DMS 273 treated with DMSO at 0.1 percent for 48 hours (cell line): ENCODE measurements at places on chromosomes 12 and 14.

- DNase-seq: no peak
These were observed 209.3 kb downstream of the SLC41A2 start for GRCh38 chr12:104748790-104749189.

- DNase-seq: no peak
These were observed 923.1 kb upstream of the MDGA2 start for GRCh38 chr14:48598458-48598857.

- DNase-seq: no peak
These were observed 80.0 kb downstream of the LGMN start for GRCh38 chr14:92668276-92668973.

GRCh38 chr12:46839232-46839631, 13.4 kb upstream of the SLC38A4 start:
- no peak for DNase-seq

DNA sequence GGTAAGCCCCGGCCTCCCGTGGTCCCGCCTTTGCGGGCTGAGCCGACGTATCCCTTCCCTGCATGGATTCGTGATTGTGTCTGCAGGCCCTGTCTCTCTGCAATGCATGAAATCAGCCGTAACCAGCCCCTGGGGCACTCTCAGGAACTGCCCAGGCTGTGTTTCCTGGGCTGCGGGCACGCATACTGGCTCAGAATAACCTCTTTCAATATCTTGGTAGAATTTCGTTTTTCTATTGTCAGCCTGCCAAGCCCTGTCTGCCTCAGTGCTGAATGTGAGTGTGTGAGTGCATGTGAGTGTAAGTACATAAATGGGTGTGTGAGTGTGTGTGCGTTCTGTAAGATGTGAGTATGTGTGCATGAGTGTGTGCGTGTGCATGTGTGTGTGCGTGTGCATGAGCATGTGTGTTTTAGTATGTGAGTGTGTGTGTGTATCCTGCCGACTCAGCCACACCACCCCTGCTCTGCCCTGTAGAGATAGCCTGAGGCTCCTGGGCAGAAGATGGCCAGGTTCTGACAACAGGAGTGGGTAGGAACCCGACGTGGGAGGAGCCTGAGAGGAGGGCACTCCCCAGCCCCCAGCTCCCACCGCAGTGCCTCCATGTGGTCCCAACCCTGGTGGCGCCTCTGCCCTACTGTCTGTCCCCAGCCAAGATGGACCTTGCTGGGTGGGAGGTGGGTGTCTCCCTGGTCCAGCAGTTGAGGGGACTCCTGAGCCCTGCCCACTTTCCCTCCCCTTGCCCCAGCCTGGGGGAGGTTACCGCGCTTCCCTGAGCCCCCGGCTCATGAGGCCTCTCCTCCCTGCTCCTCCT, 268.8 kb downstream of the ADGRD1 start:
- DNase-seq: no peak

DNA sequence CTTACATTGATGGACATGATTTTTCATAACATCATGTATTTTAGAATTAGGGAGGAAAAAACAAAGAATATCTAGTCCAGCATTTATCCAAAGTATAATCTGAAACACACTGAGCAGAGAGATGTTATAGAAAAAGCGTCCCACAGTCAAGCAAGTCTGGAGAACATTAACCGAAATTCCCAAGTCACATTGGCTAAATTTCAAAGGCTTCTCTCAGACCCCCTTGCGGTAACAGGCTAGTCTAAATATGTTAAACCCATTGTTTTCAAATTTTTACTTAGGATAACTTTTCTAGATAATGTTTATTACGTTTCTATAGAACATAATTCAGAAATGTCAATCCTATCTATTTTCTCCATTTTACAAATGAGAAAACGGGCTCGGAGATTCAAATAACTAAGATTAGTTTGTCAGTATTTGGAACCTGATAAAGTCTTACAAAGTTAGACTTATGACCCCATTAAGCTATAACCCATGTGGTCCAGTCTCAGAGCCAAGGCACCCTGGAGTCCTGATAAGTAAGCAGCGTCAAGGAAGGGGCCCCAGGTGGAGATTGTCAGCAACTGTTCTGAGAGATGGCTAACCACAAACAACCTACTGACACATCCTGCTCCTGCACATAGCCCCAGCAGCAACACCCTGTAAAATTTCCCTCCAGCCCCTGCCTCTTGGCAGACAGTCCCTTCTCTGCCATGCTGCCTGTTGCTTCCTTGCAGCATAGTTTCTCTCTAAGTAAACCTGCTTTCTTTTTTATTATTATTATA, 220.6 kb upstream of the TMEM260 start:
- no peak for DNase-seq

- DNase-seq: no peak
These were observed 152.2 kb upstream of the PARP11 start for GRCh38 chr12:4025181-4026019.

DNA sequence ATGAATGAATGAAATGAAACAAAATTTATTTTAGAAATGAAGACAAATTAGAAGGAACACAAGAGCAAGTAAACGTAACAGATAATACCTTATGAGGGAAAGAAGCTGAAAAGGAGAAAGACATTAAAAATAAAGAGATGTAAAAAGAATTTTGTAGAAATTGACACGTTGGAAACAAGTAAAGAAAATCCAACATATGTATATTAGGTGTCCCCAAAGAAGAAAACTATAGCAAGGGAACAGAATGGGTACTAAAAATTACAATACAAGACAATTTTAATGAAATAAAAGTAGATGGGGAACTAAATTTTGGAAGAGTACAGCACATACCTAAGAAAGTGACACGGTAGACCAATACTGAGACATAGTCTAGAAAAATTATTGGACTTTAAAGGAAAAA, 16.7 kb downstream of the DNM1L start:
- DNase-seq: no peak

GRCh38 chr12:120625557-120626419, 14.6 kb upstream of the CABP1 start:
- DNase-seq: no peak

- DNase-seq: no peak
These were observed 101.3 kb downstream of the ASCL4 start for GRCh38 chr12:107875786-107876185.

DNA sequence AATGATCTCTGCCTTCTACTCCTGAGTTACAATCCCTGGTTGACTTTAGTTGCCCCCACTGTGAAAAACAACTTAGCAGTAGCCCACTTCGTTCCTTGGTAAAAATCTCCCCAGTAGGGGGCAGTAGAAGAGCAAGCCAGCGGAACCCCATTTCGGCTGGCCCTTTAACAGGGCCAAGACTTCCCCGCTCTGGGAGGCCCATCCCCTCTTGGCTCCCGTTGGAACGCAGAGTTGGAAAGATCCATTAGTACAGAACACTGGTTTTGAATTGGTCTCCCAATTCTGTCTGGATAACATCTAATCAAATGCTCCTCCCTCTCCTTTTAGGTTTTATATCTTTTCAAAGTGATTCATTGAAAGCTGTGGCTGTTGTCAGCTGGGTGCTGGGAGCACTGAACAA, 1133.3 kb downstream of the BCL11B start:
- DNase-seq: no peak

- no peak for DNase-seq
These were observed 61.2 kb upstream of the OTOGL start for GRCh38 chr12:80038062-80038560.

GRCh38 chr14:69460093-69460701, 24.3 kb upstream of the PLEKHD1 start:
- DNase-seq: peak; percentile 22

- DNase-seq: no peak
These were observed 87.5 kb downstream of the SETD3 start for GRCh38 chr14:99393059-99393655.

- DNase-seq: no peak
These were observed 76.3 kb downstream of the MAP1LC3B2 start for GRCh38 chr12:116635487-116635886.

GRCh38 chr12:52494100-52494499, 1.0 kb upstream of the KRT6A start:
- DNase-seq: no peak

DNA sequence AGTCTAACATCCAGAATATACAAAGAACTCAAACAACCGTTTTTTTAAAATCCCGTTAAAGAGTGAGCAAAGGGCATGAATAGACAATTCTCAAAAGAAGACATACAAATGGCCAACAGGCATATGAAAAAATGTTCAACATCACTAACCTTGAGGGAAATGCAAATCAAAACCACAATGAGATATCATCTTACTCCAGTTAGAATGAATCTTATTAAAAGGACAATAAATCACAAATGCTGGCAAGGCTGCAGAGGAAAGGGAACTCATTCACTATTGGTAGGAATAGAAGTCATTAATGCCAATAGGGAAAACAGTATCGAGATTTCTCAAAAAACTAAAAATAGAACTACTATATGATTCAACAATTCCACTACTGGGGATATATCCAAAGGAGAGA, 520.1 kb downstream of the RMST start:
- DNase-seq: no peak

DNA sequence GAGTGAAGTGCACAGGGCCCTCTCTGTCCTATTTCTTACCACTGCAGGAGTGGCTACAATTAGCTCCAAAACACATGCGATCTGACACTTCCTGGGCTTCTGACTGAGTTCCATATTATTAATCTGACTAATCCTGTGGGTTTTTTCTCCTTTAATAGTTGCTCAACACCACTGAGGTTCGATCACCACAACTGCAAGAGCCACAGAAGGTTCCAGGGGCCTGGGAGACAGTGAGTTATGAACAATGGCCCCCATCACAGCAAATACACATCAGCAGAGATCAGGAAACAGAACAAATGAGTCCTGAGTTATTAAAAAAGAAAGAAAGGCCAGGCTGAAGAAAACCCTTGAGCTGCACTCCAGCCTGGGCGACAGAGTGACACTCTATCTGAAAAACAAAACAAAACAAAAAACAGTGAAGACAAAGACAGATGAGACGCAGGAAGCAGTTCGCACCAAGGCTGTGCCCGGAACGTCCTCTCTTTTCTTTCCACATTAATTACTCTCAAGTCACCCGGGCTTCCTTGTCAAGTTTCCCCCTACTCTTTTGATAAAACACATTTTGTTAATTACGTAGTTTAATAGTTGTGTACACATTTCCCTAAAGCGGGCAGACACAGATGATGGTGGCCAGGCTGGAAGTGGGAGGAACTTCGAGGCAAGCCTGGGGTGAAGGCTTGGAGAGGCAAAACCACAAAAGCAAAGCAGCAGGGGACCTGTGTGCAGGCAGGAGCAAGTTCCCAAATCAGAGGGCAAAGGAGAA, 42.7 kb downstream of the CDC42BPB start:
- DNase-seq: no peak

DNA sequence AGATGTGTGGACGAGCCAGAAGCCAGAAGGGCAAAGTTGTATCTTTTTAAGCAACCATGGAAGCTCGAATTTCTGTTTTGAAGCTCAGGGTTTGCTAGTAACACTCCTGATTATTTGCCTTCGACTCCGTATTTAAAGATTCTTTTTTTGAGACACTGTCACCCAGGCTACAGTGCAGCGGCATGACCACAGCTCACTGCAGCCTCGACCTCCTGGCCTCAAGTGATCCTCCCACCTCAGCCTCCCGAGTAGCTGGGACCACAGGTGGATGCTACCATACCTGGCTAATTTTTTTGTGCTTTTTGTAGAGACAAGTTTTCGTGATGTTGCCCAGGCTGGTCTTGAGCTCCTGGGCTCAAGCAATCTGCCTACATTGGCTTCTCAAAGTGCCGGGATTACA, 18.7 kb upstream of the OASL start:
- DNase-seq: no peak

DNA sequence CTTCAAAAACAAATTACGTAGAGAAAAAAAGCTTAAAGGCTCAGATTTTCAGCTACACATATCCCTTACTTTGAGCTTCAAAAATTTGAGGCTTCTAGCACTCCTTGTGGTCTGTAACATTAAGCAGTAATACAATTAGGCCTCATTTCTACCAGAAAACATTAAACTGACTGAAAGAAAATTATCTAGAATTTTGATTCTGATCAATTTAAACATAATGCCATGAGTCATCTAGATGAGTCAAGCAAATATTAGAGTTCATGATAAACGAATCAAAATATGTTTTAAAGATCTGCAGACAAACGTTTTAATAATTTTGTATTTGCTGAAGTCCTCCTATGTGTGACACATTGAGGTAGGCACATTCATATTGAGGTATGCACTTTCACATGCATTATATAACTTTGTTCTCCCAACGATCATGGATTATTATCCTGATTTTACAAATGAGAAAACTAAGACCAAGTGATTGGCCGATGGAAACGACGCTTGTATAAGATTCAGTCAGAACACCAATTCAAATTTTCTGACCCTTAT, 4.3 kb downstream of the OSBPL8 start:
- no peak for DNase-seq

DNA sequence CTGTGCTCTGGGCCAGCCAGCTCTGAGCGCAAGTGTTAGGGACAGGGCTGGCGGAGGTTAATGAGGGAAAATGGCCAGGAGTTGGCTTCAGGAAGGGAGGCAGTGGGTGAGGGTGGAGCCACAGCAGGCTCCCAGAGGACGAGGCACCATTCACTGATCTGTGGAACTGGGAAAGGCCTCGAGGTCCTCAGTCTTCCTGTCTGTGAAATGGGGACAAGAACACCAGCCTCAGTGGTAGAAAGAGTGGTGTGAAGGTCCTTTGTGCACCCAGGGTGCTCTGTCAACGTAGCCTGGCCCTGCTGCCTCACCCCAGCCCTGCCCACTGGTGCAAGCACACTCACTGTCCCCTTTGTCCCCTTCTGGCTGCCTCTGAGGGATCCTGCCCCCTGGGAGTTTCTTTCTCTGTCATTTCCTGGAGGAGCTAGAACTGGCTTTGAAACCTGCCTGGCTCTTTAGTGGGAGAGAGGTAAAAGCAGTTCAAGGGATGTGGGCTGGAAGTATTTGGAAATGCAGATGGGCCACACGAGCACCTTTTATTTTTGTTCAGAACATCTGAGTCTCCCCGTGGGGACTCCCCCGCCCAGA, 25.0 kb downstream of the SYNDIG1L start:
- DNase-seq: no peak

GRCh38 chr12:54653025-54653424, 4.9 kb upstream of the DCD start:
- no peak for DNase-seq

DNA sequence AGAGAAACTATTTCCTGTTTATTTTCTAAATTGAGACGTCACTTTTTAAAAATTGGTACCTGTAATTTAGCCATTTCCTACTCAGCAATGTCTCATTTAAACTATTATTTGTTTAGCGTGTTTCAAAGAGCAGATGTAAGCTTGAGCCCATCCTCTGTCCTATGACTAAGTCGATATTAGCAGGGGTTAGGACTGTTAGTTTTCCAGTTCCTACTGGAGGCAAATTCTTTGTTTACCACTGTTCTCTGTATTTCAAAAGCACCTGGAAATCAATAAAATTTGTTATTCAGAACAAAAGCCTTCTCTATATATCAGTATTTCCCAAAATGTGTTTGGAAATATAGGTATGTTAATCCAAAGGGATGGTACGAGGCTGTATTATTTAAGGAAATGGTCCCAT, 42.4 kb downstream of the MDM2 start:
- DNase-seq: no peak
